ENCODE measurements at places on chromosomes 11 and 22.

- peak; percentile 54 for DNase-seq
Observed at GRCh38 chr11:97684486-97685439, 1295.0 kb downstream of the JRKL start.

- DNase-seq: no peak
Observed at GRCh38 chr11:61828379-61828628, 204 bp downstream of the FADS2 start.

GRCh38 chr11:114610550-114610949 lies 15.0 kb upstream of the NXPE4 start:
- no peak for DNase-seq

GRCh38 chr11:119258180-119258579 lies 52.0 kb downstream of the CBL start:
- no peak for DNase-seq

- no peak for DNase-seq
Observed at GRCh38 chr11:70720281-70720680, 322.0 kb downstream of the CTTN start.

- DNase-seq: no peak
Observed at GRCh38 chr11:36215693-36216060, 73.5 kb downstream of the COMMD9 start.

- DNase-seq: no peak
Observed at GRCh38 chr22:31895411-31896123, 48.8 kb upstream of the YWHAH start.

DNA sequence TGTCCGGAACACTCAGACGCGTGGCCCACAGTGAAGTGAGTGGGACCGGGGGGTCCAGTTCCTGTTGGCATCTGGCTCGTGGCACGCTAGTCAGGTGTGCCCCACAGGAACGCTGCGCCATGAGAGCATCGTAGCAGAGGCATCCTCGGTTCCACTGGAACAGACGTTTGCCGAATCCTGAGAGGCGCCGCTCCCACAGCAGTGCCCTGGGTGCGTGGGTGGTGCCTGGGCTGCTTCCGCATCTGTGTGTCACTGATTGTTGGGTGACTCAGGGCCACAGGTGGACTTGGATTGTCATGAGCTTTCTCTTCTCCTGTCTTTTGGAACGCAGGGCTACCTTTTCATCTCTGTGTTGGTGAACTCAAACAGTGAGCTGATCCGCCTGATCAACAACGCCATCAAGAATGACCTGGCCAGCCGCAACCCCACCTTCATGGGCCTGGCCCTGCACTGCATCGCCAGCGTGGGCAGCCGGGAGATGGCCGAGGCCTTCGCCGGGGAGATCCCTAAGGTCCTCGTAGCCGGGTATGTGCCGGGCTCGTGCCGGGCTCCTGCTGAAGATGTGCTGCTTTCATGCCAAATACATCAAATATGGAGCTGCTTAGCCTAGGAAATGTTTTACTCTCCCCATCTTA lies 46.2 kb downstream of the AP2A2 start:
- no peak for DNase-seq

DNA sequence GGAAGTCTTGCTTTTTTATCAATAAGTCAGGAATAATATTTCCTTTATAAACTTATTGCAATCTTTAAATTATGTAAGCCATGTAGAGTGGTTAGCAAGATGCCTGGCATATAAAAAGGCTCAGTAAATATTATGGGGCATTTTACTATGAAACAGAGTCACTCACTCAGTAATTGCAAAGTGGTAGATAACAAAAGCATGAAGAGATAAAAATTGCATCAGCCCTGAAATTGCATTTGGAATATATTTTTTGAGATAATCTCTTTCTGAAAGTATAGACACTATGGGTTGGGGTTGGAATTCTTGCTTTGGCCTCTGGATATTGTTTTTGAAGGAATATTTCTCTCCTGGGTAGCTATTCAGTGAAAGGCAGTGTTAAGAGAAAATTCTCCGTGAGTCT lies 188.6 kb downstream of the JRKL start:
- DNase-seq: no peak

GRCh38 chr11:43736502-43737200 lies 56.1 kb downstream of the HSD17B12 start:
- DNase-seq: no peak

- DNase-seq: no peak
Observed at GRCh38 chr11:11391796-11392463, 38.9 kb upstream of the CSNK2A3 start.

DNA sequence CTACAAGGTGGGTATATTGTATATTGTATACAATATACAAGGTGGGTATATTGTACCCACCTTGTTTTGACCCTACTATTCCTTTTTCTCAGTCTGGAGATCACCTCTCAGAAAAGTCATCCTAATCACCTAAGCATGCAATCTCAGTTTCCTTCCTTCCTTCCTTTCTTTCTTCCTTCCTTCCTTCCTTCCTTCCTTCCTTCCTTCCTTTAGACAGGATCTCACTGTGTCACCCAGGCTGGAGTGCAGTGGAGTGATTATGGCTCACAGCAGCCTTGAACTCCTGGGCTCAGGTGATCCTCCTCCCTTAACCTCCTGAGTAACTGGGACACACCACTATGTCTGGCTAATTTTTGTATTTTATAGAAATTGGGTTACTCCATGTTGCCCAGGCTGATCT lies 1.2 kb upstream of the KCNE3 start:
- no peak for DNase-seq

GRCh38 chr11:70247042-70247709 lies 23.3 kb upstream of the PPFIA1 start:
- no peak for DNase-seq

DNA sequence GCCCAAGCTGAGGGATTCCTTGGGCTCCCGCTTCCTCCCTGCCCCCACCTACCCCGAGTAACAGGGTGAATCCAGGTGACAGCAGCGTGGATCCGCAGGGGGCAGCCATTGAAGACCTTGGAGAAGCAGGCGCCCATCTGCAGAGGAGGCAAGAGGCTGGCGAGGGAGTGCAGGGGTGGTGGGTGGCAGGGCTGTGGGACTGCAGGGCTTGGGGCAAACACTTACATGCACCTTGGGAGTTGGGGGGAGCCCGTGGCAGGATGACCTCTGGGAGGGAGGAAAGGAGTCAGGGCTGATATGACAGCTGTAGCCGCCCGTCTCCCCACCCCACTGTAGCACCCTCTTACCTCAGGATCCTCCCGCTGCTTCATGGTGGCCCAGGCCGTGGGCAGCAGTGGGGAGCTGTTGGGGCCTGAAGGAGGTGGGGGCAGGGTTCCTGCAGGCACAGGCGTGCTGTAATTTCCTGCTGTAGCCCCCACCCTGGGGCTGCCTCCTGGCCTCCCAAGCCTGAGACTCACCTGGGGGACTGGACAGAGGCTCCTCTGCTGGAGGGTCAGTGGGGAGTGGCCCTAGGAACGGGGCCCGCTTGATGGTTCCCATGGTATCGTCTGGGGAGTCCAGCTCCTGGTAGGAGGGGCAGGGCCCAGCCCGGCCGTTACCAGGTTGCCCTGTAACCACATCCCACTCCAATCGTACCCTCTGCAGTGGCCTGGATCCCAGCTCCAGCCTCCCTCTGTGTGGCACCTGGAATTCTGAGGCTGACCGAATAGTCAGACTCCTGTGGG lies 6.1 kb downstream of the MAP4K2 start:
- no peak for DNase-seq

DNA sequence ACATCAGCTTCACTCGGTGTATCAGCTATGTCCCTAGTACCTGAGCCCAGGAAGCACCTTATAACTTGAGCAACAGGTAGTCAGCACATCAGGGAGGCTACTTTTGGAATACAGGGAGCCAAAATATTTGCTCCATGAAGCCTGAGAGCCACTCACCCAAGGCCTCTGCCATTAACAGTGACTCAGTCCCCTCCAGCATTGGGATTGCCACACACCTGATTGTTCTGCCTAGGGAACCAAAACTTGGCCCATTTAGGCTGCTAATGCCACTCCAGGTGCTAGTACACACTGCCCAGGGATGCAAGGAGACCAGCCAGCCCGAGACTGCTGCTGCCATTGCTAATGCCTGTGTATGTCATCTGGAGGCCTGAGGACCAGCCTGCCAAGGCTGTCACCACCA lies 773.6 kb upstream of the TENM4 start:
- DNase-seq: no peak

GRCh38 chr11:721741-722345 lies 15.8 kb downstream of the EPS8L2 start:
- DNase-seq: no peak

Measured in BE2C (cell line).